Fibroblast of gingiva (primary cell): ENCODE measurements at places on chromosomes 3 and 15.
A peak's percentile ranks its signal among the peaks of the same experiment; 100 is the strongest.

- DNase-seq = no peak
Observed at GRCh38 chr15:91116113-91117067, 16.3 kb downstream of the SV2B start.

DNA sequence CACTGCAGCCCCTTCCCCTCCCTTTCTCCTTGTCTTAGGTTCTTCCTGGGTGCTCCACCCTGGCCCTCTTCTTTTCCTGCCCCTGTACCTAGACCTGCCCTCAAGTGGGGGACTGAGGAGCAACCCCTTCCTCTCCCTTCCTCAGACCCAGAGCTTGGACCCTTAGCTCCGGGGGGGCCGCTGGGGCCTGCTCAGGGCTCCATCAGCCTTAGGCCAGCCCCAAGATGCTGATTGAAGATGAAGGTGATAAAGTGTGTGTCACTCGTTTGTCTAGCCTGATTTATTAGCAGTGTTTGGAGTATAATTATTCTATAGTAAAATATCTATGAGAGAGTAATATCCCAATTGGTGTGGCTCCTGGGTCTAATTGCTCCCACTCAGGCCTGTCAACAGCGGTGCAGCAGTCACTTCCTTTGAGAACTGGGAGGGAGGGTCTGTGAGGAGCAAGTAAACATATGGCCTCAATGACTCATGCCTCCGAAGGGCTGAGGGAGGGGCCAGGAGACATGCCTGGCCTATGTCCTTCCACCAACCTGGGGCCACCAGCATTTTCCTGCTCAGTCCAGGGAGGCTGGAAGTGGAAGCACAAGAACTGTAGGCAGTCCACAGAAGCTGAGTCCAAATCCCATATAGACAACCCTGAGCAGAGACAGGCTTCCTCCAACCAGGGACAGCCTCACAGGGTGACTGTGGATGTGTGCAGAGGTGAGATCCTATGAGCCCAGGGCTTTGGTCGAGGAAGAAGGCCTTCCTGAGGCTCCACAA is 123.2 kb downstream of the DNAJB8 start:
- peak; percentile 6 for DNase-seq

GRCh38 chr15:40957041-40957555 is 3.8 kb downstream of the CHAC1 start:
- DNase-seq = no peak

DNA sequence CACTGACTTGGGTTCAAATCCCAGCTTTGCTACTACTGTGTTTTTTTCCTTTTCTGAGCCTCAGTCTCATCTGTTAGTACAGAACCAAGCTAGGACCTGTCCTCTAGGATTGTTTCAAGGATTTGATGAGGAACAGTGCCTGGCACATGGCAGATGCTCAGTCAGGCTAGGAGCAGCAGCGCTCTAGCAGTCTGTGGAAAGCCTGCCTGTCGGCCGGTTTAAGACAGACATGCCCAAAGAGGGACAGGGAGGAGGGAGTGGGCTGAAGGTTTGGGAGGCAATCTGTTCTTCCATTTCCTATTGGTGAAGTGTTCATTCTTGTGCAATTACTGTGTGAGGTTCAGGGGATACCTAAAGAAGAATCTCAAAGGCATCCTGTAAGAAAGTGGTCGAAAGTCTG is 35.1 kb upstream of the RGMA start:
- no peak for DNase-seq

DNA sequence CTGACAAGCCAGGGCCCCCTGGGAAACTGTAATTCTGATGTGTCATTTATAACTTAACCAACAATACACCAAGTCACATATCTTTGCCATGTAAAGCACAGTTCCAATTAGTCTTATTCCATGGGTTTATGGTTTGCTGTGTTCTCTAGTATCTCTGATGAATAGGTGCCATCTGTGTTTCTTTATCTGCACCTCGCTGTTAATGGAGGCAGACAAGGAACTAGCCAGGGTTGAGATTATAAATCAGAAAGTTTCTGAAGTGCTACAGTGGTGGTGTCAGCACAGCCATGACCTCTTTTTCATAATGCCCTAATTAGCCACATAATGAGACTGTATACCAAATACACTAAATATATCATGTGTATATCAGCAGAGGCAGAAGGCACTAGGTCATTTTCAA is 866.4 kb downstream of the PLOD2 start:
- DNase-seq = no peak

- DNase-seq = no peak
Observed at GRCh38 chr15:69100821-69101220, 59.6 kb upstream of the GLCE start.

- no peak for DNase-seq
Observed at GRCh38 chr3:10447527-10448260, 57.7 kb downstream of the ATP2B2 start.

DNA sequence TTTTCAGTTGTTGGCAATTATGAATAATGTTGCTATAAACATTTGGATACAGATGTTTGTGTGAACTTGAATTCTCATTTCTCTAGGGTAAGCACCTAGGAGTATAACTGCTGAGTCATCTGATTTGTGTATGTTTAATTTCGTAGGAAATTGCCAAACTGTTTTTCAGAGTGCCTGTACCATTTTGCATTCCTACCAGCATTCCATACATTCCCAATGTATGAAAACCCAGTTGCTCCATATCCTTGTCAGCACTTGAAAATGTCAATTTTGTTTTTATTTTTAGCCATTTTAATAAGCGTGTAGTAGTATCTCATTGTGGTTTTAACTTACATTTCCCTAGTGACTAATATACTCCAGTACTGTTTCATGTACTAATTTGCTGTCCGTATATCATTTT is 98.5 kb upstream of the TSC22D2 start:
- peak; percentile 50 for DNase-seq

DNA sequence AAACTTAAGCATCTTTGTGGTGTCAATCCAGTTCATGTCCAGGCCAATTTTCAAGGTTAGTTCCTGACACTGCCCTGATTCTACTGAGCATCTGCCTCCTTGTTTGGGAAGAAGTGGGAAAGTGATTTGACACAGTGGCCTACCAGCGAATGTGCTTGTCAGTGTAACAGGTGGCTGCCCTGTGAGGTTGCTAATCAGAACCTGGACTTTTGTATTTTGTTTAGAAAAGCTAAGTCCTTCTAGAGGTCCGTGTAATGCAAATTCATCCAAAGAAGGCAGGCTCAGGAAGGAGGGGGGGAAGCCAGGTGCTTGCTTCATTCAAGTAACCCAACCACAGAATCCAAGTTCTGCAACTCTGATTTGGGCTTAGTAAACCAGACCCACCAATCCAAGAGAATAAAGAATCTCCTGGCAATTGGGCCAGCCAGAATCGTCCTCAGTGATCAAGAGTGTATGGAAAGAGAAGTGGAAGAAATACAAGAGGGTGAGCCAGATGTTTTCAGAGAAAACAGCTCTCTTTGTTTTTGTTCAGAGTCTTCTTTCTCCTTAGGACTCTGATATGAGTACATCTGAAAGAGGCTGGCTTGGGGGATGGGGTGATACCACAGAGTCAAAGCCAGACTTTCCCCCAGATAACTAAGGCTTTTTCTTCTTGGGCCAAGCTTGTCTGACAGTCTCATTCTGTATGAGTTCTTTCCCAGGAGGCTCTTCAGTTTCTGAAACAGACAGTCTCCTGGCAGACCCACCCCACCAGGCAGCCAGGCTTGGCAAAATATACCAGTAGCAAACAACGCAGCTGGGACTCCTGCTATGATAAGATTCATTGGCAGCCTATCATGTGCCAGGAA is 508.9 kb upstream of the TBL1XR1 start:
- no peak for DNase-seq

GRCh38 chr15:98196371-98196770 is 235.9 kb downstream of the ARRDC4 start:
- no peak for DNase-seq

- DNase-seq = no peak
Observed at GRCh38 chr3:169901453-169901852, 9.9 kb upstream of the SAMD7 start.

DNA sequence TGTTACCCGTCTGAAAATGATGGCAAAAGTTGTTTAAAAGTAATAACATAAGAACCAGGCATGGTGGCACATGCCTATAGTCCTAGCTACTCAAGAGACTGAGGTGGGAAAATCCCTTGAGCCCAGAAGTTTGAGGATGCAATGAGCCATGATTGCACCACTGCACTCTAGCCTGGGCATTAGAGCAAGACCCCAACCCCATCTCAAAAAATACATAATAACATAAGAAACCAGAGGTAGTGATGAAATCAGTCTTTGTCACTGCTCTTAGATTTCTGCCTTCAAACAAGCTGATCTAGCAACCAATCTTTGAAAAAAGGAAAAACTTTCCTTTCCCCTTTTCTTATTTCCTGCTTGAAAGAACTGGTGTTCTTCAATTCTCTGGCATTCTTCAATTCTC is 71.3 kb downstream of the TMCC1 start:
- no peak for DNase-seq
